ENCODE measurements at places on chromosomes 16 and 17.

- no peak for DNase-seq
These were observed 110.1 kb downstream of the YPEL2 start for GRCh38 chr17:59441464-59442096.

DNA sequence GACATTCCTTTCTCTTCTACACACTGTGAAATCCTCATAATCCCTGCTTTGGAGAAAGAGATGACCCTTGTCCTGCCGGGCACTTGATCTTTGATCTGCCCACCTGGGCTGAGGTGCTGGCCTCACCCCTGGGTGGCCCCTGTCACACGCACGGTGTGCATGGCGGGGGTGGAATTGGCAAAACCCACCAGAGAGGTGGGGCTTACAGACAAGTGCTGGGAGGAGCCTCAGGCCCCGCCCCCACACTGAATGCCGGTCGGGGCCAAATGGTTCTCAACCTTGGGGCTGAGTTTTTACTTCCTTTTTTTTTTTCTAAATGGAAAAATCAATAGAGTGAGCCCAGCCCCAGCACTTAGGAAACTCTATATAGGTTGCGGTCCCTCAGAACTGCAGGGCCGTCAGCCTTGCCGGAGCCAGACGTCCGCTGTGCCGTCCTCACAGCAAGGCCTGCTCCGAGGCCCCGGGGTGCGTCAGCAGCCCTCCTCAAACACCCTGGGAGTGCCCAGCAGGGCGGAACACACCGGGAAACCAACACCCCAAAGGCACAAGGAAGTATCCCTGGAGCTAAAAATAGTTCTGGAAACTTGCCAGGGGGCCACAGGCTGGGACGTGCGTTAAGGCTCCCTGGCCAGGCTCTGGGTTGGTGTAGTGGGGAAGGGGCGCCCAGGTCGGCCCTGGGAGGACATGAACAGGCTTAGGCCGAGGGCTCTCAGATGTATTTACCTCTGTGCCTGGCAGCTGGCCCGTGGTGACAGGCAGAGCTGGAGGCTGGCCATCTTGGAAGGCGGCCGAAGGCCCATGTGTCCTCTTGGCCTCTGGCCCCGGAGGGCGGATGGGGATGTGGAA lies 11.0 kb downstream of the GPRC5C start:
- no peak for DNase-seq

DNA sequence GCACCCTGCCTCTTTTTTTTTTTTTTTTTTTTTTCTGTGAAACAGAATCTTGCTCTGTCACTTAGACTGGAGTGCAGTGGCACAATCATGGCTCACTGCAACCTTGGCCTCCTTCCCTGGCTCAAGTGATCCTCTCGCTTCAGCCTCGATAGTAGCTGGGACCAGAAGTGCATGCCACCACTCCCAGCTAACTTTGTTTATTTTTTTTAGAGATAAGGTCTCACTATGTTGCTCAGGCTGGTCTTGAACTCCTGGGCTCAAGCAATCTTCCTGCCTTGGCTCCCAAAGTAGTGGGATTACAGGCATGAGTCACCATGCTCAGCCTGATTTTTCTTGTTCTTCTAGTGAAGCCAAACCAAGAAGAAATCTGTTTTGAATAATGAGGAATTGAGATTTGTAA lies 25.0 kb downstream of the CDK12 start:
- DNase-seq, result no peak

DNA sequence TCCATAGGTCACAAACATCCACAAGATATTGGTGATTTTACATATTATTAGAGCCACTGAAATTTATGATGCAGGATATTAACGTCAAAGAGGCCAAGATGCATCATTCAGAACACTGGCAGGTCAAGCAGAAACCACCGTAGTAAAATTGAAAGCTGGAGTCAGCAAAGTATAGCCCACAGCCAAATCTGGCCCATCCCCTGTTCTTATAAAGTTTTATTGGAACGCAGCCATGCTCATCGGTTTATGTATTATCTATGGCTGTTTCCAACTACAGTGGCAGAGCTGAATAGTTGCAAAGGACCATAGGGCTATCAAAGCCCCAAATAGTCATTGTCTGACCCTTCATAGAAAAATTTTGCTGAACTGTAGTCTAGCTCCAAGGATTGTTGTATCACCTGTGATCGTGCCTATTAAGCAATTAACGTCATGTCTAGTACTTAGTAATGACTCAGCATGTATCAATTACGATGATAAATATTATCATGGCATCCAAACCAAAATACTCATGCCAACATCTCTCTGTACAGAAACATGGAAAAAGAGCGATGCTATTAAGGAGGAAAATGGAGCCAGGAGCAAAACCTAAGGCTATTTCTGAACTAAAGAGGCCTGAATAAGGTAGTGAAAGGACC lies 165.6 kb downstream of the IRX3 start:
- DNase-seq, result no peak

DNA sequence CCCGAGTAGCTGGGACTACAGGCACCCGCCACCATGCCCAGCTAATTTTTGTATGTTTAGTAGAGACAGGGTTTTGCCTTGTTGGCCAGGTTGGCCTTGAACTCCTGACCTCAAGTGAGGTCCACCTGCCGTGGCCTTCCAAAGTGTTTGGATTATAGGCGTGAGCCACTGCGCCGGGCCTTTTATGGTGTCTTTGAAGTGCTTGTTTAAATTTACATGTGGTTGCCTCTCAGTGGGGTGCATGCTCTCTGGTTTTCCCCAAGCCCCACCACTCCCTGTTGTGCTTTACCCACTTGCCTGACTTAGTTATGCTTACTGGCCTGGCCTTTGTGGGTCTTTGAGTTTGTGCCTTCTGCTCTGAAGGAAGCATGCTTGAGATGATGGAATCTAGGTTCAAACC lies 132.0 kb downstream of the PRKCB start:
- no peak for DNase-seq
